NCI-H226 (cell line): ENCODE measurements at places on chromosomes 6 and 20.

GRCh38 chr20:48846516-48847492, 19.0 kb upstream of the PREX1 start:
- DNase-seq: no peak

- no peak for DNase-seq
These were observed 30.4 kb upstream of the PI16 start for GRCh38 chr6:36924131-36924530.

DNA sequence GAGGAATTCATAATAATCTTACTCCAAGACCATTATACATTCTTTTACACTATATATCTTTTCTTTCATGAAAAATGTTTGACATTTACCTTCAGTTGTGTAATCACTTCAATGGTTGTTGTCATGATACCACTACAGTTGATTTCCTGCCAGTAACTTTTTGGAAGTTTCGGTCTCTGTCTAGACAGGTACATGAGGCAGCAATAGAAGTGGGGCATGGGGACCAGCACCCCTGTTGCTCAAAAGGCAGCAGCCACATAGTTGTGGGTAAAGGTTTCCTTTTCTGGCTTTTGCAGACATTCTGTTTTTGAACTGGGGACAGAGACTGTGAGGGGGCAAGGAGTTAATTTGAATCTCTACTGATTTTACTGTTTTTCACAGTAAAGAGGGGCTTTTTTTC, 14.1 kb downstream of the SAMD5 start:
- DNase-seq: no peak

DNA sequence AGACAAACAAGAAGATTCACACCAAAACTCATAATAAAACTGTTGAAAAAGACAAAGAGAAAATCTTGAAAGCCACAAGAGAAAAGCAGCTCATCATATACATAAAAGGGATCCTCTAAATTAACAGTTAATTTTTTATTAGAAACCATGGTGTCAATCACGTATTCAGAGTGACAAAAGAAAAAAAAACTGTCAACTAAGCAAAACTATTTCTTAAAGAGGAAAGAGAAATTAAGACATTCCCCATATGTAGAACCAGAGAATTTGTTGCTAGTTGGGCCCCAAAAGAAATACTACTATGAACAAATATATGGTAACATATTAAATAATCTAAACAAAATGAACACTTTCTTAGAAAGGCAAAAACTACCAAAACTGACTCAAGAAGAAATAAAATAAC, 74.3 kb upstream of the TENT5A start:
- no peak for DNase-seq

DNA sequence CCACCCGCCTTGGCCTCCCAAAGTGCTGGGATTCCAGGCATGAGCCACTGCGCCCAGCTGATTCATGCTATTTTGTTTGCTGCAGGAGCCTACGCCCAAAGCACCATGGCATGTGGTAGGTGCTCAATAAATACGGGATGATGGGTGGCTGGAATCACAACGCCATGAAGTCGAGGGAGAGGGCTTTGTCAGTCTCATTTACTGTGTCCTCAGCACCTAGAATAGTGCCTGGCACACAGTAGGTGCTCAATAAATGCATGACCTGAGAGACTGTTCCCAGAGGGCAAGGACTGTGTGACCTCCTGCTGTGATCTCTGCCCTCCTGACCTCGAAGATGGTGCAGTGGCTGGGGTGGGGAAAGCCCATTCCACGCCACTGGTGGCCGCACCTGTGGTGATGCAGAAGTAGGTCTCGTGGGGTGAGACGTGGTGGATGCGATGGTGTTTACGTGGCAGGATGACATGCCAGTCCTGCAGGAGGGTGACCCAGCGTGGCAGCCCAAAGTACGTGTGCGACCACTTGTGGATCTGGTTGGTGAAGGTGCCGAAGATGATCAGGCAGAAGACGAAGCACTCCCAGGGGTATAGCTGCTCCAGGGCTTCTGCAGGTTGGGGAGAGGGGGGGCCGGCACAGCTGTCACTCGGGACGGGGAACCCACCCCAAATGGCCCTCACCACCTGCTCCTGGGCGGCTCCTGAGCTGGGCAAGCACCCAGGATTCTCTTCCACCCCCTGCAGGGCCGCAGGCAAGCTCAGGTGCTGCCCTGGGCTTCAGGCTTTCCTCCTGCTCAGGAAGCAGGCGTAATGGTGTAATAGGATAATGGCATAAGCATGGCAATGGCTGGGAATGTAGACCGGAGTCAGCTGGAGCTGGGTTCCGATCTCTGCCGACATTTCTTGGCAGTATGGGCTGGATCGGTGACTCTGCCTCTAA, 14.9 kb upstream of the UBE2V1 start:
- no peak for DNase-seq

- no peak for DNase-seq
These were observed 123.9 kb downstream of the CD83 start for GRCh38 chr6:14241255-14242070.

DNA sequence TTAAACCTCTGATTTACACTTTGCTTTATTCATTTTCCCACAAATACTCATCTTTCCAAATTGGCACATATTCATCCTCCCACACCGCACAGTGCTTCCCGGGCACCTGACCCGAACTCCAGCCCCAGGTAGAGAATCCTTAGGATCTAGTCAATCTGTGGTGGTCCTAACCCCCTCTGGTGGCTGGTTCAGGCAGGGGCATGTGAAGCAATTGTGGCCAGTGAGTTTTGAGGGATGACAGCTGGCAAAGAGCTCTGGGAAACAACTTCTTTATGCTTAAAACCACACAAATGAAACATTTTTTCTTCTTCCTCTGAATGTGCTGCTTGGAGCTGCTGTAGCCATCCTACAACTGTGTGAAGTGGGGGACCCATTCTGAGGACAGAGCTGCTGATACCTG, 54.7 kb downstream of the ELOVL5 start:
- DNase-seq: no peak
